ENCODE measurements at places on chromosomes 13 and 19. TPM values are rescaled to one million over a fixed set of nuclear protein-coding genes. Genes with fewer than 3 reads are reported as not detected.

GADD45GIP1 gene
- 18.6 TPM for total RNA-seq

ZNF540 gene
- 0.86 TPM for total RNA-seq

CLC gene
- not detected for total RNA-seq

KIR3DL2 gene
- total RNA-seq, result not detected

FAM124A gene
- 25.0 TPM for total RNA-seq

DNA sequence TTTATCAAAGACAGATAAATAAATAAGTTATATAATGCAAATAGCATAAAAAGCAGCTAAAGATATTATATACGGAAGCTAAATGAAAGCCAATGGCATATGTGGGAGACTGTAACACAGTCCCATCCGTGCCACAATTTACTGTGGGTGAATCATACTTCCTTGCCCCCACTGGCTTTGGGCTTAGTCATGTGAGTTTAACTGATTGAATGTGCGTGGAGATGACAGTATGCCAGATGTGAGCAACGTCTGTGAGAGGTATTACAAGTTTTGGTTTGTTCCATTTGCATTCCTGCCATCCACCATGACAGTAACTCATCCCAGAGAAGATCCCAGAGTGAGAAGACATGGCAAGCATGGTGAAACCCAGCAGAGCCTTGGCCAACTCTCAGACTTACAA lies 340.0 kb downstream of the SUCLA2 start:
- DNase-seq, result peak; percentile 58

GRCh38 chr13:109818886-109819285 lies 32.5 kb upstream of the IRS2 start:
- no peak for DNase-seq

GRCh38 chr19:36009220-36009619 lies 607 bp upstream of the SYNE4 start:
- peak; percentile 57 for DNase-seq

GRCh38 chr19:17246681-17247425 lies 1.1 kb upstream of the NR2F6 start:
- peak; percentile 55 for DNase-seq

DNA sequence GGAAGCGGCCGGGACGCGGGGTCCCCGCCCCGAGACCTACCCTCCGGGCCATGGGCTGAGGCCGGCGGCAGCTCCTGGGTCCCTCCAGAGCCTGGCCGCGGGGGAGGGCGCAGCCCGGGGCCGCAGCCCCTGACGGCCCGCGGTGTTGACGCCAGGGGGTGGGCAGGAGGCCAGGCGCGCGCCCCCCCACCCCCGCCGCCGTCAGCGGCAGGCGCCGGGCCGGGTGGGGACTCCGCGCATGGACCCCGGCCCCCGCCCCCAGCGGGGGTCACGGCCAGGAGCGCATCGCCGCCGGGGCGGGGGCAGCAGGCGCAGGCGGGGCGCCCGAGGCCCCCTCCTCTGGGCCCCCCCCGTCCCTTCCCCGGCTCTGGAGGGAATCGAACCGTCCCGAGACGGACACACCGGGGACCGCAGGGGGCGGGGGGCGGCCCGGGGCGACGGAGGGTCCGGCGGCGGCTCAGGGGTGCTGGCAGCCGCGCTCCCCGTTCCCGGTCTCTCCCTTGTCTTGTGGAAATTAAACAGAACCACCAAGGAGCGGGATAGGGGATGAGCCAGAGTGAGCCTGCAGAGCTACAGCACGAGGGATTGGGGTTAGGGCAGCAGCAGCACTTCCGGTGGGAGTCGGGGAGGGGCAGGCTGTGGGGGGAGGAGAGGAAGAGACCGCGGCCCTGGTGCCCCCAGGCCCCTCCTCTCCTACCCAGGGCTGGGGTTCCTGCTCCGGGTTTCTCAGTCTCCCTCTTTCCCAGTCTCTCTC lies at the start of gene MEIS3:
MEIS3 (minus strand) TSS at position 498 of the 754 bp plus-strand sequence; CDS start at position 52, 446 bp downstream.
- no peak for DNase-seq

DNA sequence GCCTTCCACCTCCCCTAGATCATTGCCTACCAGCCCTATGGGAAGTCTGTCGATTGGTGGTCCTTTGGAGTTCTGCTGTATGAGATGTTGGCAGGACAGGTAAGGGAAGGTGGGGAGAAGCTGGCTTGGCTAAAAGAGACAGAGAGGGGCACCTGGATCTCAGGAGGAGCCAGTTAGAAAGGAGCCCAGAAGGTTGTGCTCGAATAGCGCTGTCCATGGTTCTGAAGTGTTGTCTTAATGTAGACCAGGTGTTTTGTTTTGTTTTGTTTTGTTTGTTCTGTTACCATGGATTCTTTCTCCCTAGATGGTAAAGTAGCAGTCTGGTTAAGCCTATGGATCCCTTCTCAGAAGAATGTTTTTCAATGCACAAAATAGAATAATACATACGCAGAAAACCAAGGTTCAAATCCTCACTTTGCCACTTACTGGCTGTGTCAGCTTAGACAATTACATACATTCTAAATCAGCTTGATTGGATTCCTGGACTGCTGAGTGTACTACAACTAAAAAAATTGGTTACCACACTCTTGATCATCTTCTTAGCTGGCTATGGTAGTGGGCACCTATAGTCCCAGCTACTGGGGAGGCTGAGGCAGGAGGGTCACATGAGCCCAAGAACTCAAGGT lies 5.9 kb upstream of the CACNG7 start:
- DNase-seq, result peak; percentile 61

DNA sequence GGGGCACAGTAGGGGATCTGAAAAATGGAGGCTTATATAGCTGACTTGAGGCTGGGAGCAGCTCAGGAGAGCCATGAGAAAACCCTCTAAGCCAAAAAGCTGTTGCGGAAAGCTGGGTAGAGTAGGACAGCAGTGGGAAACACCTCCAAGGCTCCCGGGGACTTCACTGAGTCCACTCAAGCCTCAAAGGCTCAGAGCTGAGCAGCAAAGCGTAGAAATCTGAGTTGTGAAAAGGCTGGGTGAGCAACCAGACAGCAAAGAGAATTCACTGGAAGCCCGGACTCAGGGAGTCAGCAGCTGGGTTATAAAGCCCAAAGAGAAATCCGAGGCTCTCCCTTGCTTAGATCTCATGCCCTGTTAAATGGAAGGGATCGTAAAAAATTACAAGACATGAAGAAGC lies 905.0 kb downstream of the EFNB2 start:
- no peak for DNase-seq
